ENCODE measurements at places on chromosomes 12 and 14.

DNA sequence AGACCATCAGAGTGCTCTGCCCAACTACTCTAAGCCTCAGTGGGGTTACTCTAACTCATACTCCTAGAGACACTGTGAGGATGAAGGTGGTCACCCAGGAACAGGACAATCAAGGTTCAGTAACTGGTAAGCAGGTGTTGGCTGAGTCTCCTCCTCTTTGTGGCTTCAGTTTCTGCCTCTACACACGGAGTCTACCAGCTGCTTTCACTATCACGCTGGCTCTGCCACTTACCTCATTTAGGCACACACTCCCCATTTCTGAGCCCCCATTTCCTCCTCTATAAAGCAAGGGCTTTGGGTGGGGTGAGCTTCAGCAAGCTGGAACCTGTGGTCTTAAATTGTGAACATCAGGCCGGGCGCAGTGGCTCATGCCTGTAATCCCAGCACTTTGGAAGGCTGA, 7.3 kb upstream of the TCHP start:
- no peak for DNase-seq

- no peak for DNase-seq
Observed at GRCh38 chr12:14950421-14950820, 11.0 kb downstream of the ARHGDIB start.

DNA sequence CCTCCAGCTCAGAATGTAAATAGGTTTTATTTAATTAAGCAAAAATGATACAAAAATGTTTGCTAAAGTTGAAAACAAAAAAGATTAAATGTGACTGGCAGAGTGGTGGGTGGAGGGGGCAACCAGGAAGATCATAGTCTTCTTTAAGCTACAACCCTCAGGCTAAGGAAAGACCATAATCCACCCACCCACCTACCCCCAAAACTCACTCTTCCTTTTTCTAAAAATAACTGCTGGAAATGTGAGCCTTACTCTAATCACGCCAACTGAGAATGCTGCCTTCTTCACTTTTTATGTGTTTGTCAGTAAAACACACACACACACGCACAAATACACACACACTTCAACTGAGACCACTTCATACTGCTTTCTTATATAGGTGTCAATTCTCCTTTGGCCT, 230.0 kb upstream of the EGLN3 start:
- DNase-seq, result no peak

GRCh38 chr12:124964836-124965462, 24.0 kb downstream of the DHX37 start:
- no peak for DNase-seq

GRCh38 chr14:69261761-69262331, 1.9 kb downstream of the GALNT16 start:
- DNase-seq, result no peak

- peak; percentile 41 for DNase-seq
Observed at GRCh38 chr12:116861320-116861719, 19.9 kb downstream of the HRK start.

Measured in AG09319 (cell line).